ENCODE measurements at places on chromosomes 7 and 10.

- no peak for DNase-seq
These were observed 88.7 kb downstream of the TMEM168 start for GRCh38 chr7:112701456-112701855.

GRCh38 chr7:66748791-66749190, 8.3 kb downstream of the RABGEF1 start:
- DNase-seq = no peak

DNA sequence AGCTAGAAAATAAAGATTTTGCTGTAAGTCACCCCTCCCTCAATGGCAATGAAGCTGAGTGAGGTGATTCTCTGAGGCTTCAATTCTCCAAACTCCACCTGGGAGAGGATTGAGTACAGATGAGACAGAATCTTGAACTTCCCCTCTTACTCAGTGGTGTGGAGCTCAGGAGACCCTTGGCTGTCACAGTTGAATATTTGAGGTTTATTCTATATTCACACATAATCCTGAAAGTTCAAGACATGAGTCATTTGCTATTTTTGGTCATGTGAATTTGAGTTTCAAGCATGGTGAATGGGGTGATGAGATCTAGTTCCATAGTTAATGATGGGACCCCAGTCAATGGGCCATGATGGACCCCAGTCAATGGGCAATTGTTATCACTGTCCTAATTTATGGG, 13.9 kb upstream of the TECTB start:
- no peak for DNase-seq

DNA sequence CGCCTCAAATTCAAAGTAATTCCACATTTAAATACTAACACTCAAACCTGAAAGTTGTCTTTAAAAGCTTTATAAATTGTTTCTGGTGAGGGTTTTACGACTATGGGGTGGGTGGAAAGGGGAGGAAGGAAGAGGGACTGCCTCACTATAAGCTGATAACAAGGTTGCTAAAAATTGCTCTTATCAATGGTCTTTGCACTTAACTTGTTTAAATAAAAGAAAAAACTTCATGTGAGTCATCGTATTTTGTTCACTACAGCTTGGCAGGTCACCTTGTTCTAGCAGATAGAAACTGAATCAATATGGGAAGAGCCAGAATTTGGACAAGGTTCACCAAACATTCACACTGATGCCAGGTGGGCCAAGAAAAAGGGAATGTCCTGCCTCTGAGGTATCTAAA, 129.2 kb downstream of the TES start:
- no peak for DNase-seq

- DNase-seq = no peak
These were observed 14.2 kb upstream of the NMT2 start for GRCh38 chr10:15182540-15183207.

DNA sequence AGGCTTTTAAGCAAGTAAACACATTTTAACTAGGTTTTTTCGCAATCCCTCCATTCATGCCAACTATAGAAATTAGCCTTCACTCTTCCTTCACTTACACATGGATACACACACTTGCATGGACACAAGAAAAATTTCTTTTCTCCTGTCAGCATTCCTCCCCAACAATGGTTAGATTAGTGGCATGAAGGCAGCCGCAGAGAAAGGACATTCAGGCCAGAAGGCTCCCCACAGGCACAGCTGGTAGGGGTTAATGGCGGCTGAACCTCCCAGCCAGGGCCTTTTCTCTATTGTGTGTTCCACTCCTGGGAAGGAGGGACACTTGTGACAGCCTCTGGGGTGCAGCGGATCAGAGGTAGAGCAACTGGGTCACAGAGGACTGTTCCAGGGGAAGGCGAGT, 255.0 kb upstream of the SP8 start:
- no peak for DNase-seq

DNA sequence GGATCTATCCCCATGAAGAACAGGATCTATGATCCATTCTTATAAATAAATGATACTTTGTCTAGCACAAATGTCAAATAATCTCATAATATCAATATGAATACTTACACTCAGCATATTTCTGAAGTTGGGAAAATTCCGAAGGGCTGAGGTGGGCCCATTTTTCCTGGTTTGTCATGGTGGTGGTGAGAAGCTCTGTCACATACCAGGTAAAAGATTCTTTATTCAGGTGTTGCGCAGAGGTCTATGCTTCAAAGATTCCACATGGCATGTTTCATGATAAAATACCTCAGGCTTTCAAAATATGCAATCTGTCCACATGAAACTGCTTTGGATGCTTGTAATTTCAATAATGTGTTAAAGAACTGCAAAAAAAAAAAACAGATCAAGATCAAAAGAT, 61.5 kb downstream of the DGKB start:
- no peak for DNase-seq

DNA sequence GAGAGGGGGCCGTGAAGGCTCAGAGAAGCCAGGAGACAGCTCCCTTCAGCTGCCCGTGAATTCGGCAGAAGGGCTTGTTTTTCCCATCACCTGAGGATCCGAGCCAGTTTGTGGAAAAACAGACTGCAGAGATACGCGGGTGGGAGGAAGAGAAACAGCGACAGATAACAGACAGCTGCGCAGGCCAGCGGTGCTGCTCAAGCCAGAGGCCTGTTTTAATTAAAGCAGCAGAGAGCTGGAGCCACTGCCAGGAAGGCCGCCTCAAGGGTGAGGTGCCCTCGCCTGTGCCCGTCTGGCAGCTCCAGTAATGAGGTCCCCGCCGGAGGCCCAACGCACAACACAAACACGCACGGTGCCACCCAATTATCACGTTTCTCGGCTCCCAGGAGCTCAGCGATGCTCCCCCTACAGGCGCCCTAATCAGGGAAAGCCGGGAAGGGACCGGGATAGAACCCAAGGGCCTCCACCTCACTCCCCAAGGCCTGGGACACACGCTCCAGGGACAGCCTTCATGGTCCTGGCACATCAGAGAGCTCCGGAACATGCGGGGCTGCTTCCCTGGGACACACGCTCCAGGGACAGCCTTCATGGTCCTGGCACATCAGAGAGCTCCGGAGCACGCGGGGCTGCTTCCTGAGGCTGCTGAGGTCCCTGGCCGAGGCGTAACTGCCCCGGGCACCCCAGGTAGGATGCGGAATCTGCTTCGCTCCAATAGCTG, 60.6 kb upstream of the DNAAF5 start:
- no peak for DNase-seq

DNA sequence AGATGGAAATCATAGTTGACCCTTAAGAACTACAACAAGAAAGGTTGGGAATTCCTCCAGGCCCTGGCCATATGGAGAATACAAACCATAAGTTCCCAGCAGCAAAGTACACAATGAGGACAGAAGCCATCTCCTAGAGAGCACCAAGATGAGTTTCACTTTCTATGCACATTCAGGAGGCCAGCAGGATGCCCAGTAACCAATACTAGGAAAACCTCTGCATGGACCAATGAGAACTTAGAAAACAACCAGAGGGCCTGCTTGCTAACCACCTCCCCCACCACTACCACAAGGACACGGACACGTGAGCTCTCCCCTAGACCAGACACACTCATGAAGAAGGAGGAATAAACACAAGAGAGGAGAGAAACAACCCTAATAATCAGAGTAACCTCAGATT, 56.3 kb downstream of the IFIT5 start:
- DNase-seq = no peak

- DNase-seq = no peak
These were observed 40.4 kb upstream of the ABLIM1 start for GRCh38 chr10:114698271-114699061.

DNA sequence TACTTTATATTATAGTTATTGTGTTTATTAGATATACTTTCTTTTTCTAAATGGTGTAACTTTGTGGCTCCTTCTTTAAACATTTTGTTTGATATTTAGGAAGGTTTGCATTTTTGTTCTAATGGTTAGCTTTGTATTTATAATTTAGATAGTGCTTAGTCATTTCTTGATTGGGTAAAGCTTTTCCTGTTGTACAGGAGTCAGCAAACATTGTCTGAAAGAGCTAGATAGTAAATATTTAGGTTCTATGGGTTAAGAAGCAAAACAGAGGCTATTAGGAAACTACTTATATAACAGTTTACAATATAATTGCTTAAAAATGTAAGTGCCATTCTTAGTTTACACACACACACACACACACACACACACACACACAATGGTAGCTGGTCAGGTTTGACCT, 70.6 kb upstream of the CCDC6 start:
- DNase-seq = no peak

- DNase-seq = no peak
These were observed 45.6 kb downstream of the PDIA4 start for GRCh38 chr7:148982654-148983199.

- DNase-seq = no peak
These were observed 11.2 kb downstream of the CTBP2 start for GRCh38 chr10:125149036-125149679.

DNA sequence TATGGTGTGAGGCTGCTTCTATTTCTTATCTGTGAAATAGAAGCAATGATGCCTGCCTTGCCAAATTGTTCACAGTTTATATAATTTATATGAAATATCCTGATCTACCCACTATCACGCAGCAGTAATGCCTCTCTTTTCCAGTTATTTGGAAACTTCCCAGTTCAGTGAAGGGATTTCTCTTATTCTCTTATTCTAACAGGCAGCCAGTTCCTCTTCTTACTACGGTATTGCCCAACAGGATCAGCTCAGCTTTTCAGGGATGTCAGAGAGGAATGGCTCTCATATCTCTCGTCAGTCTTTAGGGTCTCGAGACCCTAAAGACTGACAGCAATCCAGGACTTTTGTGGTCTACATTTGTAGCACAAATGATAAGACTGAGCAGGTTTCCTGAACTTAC, 215.6 kb downstream of the CREB5 start:
- no peak for DNase-seq

- no peak for DNase-seq
These were observed 24.2 kb downstream of the PIP4K2A start for GRCh38 chr10:22690158-22690557.

DNA sequence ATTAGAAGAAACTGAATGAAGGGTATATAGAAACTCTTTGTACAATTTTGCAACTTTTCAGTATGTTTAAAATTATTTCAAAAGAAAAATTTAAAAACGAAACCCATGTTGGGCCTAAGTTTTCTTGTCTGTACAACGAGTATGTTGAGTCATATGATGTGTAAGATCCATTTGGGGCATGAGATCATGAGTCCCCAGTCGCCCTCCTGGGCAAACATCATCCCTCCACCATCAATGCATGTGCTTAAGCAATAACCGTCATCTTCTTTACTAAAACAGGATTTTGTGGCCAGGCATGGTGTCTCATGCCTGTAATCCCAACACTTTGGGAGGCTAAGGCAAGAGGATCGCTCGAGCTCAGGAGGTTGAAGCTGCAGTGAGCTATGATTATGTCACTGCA, 54.2 kb upstream of the CDCA7L start:
- no peak for DNase-seq

DNA sequence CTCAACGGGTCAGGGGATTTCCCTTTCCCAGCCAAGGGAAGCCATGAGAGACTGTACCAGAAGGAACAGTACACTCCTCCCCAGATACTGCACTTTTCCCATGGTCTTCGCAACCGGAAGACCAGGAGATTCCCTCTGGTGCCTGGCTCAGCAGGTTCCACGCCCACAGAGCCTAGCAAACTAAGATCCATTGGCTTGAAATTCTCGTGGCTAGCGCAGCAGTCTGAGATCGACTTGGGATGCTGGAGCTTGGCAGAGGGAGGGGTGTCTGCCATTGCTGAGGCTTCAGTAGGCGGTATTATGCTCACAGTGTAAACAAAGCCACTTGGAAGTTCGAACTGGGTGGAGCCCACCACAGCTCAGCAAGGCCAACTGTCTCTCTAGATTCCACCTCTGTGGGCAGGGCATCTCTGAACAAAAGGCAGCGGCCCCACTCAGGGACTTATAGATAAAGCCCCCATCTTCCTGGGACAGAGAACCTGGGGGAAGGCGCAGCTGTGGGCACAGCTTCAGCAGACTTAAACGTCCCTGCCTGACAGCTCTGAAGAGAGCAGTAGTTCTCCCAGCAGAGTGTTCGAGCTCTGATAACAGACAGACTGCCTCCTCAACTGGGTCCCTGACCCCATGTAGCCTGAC, 29.6 kb downstream of the SLC16A12 start:
- no peak for DNase-seq

DNA sequence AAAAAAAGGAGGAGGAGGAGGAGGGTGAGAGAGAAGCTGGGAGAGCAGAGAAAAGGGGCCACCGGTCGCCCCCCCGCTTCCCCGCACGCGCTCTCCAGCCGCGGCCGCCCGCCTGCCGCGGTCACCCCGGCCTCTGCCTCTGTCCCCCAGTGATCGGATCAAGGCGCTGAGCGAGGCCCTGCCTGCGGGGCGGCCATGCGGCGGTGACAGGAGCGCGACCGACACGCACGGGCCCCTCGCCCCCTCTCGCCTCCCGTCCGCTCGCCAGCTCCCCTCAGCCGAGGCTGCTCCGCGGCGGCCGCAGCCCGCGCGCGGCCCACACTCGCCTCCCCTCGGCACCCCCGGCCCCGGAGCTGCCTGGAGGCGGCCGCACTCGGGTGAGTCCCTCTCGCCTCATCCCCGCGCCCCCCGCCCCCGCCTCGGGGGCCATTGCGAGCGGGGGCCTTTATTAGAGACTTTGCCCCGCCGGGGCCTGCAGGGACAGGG, at the start of gene GTF2I:
Gene GTF2I (plus strand): TSS at position 27 of the 486 bp plus-strand sequence. CDS start 31,411 bp downstream, outside the sequence.
- no peak for DNase-seq

DNA sequence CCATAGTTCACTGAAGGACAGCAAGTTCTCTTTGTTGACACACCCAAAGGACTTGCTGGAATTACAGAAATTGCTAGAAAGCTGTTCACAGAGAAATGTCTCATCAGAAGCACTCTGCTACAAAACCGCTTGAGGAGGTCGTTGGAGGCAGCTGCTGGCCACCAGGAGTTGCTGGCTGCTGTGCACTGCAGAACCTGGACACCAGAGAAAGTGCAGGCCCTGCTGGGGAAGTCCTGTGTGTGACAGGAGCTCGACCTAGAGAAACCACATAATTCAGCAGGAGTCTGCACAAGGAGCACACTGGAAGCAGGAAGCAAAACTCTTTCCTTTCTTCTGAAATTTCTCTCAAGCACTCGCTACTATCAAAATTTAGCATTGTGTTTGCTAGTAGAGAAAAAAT, 461.5 kb upstream of the GHITM start:
- DNase-seq = no peak

- no peak for DNase-seq
These were observed 12.0 kb upstream of the UBE2D1 start for GRCh38 chr10:58322835-58323209.

GRCh38 chr10:10772411-10772810, 245.3 kb upstream of the CELF2 start:
- DNase-seq = no peak

DNA sequence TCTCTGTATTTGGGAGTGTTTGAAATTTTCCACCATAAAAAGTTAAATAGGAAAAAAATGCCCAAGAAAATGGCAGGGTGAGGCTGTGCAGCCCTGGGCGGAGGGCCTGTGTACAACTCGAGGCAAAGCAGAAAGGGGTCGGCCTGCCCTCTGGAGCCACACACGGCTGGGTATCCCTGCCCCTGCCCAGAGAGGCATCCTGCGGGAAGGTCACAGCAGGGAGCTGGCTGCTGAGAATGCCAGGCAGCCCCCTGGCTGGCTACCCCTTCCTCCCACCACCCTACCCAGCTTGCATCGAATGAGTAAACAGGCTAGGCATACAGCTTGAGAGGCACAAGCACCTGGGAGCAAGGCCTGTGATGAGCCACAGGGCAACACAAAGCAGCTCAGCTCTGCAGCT, 46.1 kb downstream of the CAMK2B start:
- DNase-seq = no peak

Data from stimulated activated CD8-positive, alpha-beta memory T cell treated with anti-CD3 and anti-CD28 coated beads, Interleukin-7, amount 100 ng/mL, for 4 hours (primary cell).